ENCODE measurements at places on chromosomes 3 and 15.

- DNase-seq = no peak
Observed at GRCh38 chr3:141055136-141055535, 4.0 kb downstream of the SPSB4 start.

- DNase-seq = no peak
Observed at GRCh38 chr3:78857494-78858111, 910.2 kb downstream of the ROBO1 start.

GRCh38 chr3:153410517-153410916 is 248.5 kb downstream of the RAP2B start:
- no peak for DNase-seq

GRCh38 chr3:132414841-132415240 is 2.5 kb upstream of the DNAJC13 start:
- no peak for DNase-seq

DNA sequence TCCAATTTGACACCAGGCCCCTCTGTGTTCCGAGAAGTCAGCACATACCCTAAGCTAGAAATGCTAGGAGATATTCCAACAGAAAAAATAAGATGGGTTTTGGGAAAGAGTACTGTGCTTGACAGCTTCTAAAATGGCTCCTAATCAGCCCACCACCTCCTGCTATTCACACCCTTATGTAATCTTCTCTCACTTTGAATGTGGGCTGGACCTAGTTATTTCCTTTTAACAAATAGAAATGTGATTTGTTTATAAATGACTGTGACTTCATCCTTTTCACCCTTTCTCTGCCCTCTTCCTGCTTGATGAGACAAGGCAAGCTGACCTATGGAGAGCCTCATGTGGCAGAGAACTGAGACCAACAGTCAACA is 961.1 kb downstream of the FHIT start:
- no peak for DNase-seq

DNA sequence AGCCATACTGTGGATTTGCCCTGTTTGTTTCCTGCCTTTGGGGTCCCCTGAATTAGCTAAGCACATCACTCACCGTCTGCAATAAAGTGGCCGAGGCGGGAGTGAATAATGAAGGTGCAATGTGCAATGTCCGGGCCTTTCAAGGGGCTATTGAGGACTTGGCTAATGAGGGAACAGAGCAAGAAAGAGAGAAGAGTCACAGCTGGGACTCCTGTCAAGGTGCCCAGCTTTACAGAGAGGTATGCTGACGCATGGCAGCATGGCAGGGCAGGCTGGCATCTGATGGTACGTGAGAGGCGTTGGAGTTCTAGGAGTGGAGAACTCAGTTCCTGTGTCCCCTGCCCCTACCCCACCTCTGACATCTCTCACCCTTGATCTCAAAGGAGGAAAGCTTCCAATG is 13.8 kb upstream of the ATP2B2 start:
- DNase-seq = no peak

DNA sequence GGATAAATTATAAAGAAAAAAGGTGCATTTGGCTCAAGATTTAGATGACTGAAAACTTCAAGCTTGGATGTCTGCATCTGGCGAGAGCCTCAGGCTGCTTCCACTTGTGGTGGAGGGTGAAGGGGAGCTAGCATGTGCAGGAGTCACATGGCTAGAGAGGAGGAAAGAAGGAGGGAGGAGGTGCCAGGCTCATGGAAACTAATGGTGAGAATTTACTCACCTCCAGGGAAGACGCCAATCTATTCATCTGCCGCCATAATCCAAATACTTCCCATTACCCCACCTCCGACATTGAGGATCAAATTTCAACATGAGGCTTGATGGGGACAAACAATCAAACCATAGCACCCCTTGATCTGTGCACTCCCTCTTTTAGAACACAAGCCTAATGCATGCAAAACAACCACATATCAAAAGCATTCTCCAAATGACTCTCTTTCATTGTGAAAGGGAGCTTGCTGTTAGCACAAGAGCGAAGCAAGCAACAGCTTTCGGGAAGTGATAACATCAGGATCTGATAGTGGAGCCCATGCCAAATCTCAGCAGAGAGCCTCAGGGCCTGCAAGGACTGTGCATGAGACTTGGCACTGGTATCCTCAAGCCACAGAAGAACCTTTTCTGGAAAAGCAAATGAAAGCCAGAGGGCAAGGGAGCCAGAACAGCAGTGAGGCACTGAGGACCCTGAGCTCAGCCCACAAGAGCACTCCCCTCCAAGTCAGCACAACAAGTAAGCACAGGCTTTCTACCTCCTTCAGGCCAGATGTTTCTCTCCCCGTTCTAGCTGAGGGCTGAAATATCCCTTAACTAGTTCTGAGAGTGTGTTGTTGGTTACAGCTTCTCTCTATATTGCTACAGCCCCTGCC is 50.2 kb upstream of the THBS1 start:
- DNase-seq = no peak

GRCh38 chr3:153961494-153961893 is 159.7 kb upstream of the ARHGEF26 start:
- no peak for DNase-seq

DNA sequence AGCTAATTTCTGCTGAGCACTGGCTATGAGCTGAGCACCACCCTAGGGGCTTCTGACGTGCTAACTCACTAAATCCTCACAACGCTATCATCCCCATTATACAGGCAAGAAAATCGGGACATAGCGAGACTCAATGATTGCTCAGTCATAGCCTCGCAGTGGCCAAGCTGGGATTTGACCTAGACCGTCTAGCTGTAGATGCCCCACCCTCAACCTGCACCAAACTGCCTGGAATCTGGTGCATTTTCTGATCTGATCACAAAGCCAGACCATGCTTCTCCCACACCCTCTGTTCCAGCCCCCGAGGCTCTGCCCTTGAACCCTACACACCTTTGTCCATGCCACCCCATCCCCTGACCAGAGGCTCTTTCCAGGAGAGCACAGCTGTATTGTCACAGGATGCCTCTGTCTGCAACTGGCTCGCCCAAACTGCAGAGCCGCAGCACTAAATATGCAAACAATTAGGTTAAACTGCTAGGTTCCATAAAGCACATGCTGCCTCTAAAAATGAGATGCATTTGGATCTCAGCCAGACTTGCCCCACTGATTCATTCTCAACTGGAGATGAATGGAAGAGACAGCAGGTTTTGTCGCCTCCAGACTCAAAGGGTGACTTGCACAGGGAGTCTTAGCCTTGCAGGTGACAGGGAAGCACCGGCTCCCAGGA is 95.2 kb downstream of the NUP210 start:
- DNase-seq = no peak

DNA sequence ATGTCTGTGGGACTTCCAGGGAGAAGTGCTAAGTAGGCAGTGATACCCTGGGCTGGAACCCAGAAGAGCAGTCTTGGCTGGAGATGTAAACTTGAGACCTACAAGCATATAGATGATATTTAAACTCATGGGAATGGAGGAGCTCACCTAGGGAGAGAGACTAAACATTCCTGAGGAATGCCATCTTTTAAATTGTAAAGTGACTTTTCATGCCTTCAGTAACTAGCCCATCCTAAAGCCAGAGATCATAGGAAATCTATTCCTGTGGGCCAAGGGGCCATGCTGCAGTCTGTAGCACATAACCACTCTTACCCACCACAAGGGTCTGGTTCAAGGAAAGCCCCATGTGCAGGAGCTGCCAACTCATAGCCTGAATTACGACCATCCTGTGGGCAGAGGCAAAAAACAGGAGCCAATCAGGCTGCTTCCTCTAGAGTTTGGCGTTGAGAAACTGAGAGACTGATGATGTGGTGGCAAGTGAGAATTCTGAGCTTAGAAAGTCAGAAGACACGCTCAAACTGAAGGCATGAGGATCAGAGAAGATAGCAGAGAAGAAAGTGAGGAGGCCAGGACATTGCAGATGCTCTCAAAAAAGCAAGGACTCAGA is 37.5 kb downstream of the CTDSPL start:
- DNase-seq = no peak

DNA sequence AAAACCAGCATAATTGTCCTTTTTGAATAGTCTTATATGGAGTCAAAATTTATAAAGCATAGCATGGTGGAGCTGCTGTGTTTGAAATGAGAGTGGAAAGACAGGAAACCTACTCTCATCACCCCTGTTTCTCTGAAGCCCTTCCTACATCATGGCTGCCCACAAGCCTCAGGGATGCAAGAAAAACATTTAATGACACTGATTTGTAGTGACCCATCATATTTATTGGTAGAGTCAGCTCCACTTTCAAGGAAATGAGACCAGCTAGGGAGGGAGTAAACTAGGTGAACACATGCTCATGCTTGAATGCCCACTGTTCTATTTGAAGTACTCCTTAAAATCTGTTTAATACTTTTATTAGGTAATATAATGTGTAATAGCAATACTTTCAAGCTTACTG is 494.3 kb upstream of the KCNMB2 start:
- DNase-seq = no peak

DNA sequence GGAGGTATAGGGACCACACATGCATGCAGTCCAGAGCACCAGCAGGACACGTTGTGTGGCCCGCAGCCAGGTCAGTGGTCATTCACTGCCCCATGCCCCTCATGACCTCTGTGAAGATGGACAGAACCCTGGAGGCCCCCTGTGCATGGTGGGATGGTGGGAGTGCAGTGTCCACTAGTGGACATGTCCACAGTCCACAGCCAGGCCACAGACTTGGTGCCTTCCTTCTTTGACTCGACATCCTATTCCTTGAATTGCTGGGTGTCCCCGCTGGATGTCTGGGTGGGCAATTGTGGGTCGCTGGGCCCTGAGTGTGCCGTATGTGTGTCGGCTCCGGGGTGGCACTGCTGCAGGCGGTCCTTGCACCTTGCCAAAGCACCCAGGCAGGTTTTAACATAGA is 35.7 kb downstream of the KLF15 start:
- DNase-seq = no peak

- no peak for DNase-seq
Observed at GRCh38 chr3:53485675-53486403, 8.6 kb upstream of the CACNA1D start.

- no peak for DNase-seq
Observed at GRCh38 chr15:74201710-74202420, 722 bp downstream of the STRA6 start.

All from D721Med (cell line).